Activated CD8-positive, alpha-beta memory T cell treated with anti-CD3 and anti-CD28 coated beads for 1 hour (primary cell): ENCODE measurements at places on chromosomes 2 and 18.

- no peak for DNase-seq
Measured at GRCh38 chr2:131042148-131042775, 51.0 kb downstream of the FAM168B start.

DNA sequence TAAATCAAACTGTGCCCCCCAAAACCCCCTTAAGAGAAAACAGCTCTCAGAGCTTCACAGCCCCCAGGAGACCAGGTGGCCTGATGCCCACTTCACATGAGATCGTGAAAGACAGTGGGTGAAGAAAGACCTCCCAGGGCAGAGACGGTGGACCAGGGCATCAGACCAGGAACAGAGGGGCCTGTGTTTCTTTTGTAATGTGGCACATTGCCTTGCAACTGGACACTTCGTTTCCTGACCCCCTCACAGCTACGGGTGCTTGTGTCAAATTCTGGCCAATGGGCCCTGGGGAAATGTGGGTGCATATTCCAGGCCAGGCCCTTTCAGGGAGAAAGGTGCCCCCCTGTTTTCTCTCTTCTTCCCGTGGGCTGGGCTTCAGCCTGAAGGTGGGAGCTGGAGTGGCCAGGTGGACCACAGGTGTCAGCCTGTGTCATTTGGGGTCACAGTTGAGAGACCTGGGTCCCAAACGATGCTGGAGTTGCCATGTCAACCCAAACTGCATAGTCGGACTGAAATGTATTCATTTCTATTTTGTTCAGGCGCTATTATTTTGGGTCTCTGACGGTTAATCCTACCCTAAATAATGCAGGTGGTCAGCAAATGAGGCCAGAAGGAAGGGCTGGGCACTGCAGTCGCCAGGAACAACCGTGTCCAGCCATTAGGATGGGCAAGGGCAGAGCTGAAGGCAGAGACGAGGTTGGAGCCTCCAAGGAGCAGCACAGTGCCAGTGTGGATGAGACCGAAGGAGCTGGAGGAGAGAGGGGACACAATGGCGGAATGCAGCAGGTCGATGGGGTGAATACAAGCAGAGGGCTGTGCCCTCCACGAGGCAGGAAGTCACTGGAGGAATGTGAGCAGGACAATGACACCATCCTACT, 338.2 kb downstream of the EIPR1 start:
- DNase-seq, result no peak

DNA sequence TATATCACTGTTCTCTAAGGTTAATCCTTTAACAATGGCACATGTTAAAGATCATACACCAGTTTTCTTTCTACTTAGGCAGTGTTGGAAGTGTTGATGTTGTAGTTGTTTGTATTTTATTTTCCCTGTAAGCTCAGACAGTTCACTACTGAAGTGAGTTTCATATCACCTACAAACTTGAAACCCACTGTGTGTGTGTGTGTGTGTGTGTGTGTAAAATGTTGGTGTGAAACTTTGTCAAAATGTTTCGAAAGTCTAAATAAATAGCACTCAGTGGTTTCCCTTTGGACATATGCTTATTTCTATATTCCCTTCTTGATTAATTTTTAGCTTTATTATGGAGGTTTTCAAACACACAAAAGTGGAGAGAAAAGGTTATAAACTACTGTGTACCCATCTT, 79.8 kb upstream of the CAVIN2 start:
- no peak for DNase-seq

DNA sequence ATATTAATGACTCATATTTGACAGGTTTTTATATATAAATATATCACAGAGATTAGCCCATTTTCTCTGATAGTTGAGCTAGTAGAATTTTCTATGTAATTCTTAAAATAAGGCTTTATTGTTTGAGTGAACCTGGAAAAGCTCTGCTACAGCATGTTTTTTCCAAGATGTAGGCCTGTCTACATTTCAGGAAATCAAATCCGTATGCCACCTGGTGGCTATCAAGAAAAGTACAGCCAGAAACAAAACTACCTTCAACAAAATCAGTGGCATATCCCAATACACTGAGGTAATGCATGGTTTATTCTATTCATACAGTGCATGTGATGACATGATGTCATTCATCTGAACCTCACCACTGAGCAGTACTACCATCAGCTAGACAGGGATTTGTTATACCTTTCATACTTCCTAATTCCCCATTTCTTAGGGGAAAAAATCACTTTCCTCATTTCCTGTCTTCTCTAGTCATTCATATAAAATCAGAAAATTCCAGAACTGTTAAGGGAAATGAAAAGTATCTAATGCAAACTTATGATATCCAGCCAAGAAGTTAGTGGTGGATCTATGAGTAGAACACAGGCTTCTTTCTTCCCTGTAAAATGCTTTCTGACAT, 310.4 kb upstream of the SYT4 start:
- no peak for DNase-seq

GRCh38 chr2:69013840-69014821, 1.2 kb downstream of the ANTXR1 start:
- no peak for DNase-seq

DNA sequence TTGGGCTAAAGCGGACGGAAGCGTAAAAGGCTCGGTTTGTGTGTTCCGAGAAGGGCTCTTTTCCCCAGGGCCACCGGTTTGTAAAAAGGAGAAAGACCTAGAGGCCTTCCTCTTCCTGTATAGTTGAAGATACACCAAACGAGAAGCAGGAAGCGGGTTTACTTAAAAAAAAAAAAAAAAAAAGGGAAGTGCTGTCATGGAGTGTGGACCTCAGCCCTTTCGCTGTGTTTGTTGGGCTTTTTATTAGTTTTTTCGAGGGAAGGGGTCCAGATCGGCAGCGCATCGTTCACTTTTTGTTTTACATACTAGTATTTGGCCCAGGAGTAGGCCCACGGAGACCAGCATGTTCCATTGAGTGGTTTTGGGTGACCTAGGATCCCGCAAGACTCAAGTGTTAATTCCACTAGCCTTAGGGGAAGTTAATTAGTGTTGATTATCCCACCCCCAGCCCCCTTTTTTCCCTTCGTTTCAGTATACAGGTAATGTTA, 676 bp downstream of the ACTR2 start:
- no peak for DNase-seq

GRCh38 chr2:6644261-6644660, 221.4 kb downstream of the CMPK2 start:
- DNase-seq, result no peak

DNA sequence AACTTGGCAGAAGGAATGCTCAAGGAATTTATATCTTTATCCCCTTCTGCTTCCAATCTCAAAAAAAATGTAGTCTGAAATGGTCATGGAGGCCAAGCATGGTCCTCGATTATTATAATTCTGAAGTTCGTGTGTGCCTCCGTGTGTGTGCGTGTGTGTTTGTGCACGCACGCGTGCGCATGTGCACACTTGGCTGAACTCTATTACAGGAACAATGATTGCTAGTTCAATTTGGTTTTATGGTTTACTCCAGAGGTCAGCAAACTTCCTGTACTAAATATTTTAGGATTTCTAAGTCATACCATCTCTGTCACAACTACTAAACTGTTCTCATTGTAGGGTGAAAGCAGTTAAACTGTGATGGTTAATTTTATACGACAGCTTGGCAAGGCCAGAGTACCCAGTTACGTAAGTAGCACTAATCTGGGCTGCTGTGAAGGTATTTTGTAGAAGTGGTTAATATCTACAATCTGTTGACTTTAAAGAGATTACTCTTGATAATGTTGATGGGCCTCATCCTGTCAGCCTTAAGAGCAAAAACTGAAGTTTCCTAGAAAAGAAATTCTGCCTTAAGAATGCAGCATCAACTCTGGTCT, 5.8 kb upstream of the MARCHF7 start:
- no peak for DNase-seq

DNA sequence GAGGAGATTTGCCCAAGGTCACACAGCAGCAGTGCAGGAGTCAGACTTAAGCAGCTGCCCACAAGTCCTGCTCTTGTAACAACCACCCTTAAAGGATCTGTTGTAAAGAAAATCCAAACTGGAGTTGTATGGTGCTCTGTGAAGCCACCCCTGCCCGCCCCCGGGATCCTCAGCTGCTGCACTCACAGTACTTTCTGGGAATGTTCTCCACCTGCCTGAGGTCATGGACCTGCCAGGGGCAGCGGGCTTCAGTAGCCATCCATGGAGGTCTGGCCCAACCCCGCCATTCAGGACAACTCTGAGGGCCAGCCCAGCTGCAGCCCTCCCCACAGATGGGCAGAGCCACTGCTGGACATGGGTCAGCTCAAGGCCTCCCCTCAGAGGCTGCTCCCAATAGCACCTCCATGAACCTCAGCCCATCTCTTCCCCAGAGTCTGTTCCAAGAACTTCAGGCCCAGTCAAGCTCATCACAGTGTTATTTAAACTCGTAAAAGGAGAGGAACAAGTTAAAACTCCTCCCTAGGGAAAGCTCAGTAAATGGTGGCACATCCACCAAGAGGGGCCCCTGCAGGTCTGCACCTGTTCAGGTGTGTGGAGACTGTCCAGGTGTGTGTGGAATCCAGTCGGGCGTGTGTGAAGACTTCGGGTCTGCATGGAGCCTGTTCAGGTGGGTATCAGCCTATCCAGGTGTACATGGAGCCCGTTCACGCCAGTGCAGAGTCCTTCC, 39.4 kb upstream of the GPC1 start:
- no peak for DNase-seq

DNA sequence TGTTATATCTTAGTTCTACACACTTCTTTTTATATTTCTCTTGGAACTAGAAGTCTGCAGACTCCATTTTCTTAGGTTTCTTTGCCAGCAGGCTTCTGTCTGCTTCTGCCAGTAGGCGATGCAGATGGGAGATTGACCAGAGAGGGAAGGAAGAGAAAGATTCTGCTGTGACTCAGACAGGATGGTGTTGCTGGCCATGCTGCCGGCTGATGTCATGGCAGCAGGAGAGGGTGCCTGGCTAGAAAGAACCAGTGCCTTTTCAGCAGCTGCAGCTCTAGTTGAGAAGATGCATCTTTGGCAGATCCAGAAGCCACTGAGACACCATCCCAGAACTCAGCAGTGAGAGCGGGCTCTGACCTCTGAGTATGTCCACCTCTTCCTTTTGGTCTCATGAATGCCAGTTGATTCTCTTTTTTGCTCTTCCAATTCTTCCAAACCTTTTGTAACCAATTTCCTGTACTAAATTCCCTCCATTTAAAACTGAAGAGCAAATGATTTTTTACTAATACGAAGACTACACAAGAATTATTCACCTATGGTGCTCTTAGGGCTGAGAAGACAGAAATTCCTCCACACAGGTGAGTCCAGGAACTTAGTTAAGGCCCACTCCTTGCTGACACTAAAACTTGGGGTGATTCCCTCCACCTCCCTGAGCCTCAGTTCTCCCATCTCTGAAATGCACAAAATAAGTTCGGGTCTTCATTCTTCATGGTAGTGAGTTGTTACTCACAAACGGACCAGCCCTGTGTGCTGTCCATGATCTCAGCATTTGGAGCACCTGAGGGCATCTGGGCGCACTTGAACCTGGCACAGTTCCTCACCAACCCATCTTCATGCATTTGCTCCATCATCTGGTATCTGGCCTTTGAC, 200.7 kb downstream of the MYCN start:
- DNase-seq, result no peak

GRCh38 chr2:159489476-159489875, 126.9 kb downstream of the BAZ2B start:
- no peak for DNase-seq

DNA sequence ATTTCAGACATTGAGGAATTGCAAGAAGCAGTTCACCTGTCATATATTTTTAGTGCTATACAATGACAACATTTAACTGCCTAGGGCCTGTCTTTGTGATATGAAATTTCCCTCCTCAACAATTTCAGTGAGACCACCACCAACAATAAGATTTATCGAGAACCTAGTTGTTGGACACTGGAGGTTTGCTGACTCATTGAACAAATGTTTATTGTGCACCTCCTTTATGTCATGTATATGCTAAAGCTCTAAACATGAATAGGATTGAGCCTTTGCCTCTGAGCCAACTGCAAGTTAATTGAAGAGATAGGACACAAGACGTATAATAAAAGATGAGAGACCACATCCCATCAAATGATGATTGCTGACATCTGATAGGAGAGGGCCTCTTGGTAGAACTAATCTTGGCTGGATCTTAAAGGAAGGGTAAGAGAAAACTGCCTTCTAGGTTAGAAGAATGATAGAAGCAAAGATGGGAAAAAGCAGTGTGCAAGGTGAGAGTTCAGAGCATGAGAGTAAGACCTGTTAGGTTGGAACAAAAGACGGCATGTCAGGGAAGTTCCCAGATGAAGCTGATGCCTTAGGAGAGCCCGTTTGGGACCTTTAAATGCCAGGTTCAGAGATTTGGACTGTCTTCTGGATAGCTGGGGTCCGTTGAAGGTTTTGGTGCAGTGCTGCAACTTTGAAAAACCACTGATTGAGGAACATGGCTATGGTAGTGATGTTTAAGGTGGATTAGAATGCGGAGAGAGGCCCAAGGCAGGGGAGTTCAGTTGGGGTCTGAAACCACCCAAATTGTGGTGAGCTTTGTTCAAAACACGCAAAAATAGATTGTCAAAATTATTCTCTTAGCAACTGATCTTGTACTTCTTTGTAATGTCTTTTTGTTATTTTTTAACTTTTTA, 133.0 kb upstream of the EML6 start:
- no peak for DNase-seq

DNA sequence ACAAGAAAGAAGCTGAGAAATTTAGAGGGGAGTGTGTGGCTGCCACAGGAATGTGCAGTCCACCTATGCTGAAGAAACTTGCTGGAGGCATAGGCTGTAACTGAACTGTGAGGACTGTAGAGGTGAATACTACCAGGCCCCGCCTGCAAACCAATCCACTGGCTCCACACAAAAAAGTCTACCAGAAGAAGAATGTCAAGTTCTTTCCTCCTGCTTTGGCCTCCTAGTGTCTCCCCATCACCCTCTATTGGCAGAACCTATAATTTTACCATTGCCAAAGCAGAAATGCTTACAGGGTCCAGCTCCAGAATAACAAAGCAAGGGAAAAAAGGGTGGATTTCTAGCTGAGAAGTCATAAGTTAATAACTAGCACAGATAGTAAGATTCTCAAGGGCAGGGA, 5.9 kb upstream of the ATP5MC3 start:
- no peak for DNase-seq

DNA sequence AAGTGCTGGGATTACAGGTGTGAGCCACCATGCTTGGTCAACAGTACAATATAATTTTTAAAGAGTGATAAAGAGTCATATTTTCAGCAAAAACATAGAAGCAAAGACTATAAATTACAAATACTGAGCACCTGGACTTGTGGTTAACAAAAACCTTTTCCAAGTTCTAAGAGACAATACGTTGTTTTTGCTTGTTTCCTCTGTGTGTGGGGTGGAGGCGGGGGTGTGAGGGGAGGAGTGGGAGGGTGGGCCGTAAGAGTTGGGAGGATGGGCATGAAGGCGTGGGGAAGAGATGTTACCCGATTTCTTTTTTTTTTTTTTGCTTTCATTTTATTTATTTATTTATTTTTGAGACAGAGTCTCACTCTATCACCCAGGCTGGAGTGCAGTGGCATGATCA, 78.0 kb upstream of the WIPF1 start:
- no peak for DNase-seq

DNA sequence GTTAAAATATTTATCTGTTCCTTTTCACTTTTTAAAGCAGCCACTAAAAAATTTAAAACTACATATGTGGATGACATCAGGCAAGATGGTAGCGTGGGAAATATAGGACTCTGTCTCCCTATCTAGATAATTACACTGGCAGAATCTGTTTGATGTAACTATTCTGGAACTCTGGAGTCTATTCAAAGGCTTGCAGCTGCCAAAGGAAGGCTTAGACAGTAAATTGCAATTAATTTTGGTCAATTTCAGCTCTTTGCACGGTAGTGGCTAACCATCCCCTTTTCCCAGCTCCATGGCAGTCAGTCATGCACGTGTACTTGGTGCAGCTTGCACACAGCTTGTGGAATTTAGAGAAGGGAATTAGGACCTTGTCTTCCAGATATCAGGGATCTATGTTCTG, 135.2 kb downstream of the RAB3GAP1 start:
- DNase-seq, result no peak

- no peak for DNase-seq
Measured at GRCh38 chr18:57202881-57203280, 56.0 kb downstream of the BOD1L2 start.
